HS-27A (cell line): ENCODE measurements at places on chromosomes 4 and X.

- DNase-seq: no peak
Observed at GRCh38 chr4:22217480-22217879, 268.9 kb upstream of the KCNIP4 start.

DNA sequence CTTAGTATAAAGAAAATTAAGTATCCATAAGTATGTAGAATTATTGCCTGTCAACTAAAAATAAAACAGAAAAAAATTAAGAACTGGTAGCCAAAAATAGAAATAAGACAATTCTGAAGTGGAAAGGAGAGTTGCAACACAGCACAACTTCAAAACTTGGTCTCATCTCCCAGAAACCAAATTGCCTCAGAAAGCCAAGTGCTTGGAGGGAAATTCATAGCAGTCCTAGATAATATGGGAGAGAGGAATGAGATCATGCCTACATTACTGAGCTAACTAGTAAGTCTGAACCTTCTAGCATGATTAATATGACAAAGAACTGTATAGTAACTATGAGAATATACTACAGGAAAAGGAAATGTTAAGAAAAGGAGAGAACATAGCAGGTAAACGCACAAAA, 256.5 kb downstream of the LDB2 start:
- no peak for DNase-seq

- no peak for DNase-seq
Observed at GRCh38 chr4:113116414-113117357, 67.2 kb downstream of the ANK2 start.

DNA sequence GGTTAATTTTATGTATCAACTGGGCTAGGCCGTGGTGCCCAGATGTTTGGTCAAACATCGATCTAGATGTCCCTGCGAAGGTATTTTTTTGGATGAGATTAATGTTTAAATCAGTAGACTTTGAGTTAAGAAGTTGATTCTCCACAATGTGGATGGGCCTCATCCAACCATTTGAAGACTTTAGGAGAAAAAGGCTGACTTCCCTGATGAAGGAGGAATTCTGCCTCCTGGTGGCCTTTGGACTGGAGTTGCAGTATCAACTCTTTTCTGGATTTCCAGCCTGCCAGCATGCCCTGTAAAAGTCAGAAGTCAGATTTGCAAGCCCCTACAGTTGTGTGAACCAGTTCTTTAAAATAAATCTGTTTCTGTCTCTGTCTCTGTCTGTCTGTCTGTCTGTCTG, 91.4 kb downstream of the STK32B start:
- no peak for DNase-seq
